Thoracic aorta (tissue), 2 donors: ENCODE measurements at places on chromosomes 11 and 22.

GRCh38 chr11:2565447-2566222 lies 120.8 kb downstream of the KCNQ1 start:
- DNase-seq = no peak

DNA sequence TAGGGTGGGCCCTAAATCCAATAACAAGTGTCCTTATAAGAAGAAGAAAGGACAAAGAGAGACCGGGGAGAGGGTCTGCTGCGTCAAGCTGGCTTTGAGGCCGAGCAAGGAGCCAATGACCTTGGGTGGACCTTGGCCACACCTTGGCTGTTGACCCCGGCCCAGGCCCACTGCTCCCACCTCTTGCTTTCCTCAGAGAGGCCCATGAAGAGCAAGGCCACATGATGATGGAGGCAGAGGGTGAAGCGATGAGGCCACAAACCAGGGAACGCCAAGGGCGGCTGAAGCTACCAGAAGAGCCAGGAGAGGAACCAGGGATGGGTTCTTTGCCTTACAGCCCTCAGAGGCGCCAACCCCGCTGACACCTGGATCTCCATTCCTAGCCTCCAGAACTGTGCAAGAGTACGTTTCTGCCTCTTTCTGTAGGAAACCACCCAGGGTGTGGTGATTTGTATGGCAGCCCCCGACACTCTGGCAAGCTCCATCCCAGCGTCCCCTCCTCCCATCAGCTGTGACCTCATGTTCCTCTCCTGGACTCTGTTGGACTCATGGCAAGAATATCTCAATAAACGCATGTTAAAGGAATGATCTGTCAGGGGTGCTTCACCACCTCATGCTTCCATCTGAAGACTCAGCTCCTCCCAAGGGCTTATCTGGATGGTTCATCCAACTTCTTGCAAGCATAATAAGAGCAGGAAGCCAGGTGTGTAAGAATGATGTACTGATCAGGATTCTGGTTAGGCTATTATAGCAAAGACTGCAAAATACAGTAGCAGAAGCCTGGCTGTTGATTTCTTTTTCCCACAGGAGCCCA lies 41.6 kb upstream of the LINC01488 start:
- DNase-seq = no peak

DNA sequence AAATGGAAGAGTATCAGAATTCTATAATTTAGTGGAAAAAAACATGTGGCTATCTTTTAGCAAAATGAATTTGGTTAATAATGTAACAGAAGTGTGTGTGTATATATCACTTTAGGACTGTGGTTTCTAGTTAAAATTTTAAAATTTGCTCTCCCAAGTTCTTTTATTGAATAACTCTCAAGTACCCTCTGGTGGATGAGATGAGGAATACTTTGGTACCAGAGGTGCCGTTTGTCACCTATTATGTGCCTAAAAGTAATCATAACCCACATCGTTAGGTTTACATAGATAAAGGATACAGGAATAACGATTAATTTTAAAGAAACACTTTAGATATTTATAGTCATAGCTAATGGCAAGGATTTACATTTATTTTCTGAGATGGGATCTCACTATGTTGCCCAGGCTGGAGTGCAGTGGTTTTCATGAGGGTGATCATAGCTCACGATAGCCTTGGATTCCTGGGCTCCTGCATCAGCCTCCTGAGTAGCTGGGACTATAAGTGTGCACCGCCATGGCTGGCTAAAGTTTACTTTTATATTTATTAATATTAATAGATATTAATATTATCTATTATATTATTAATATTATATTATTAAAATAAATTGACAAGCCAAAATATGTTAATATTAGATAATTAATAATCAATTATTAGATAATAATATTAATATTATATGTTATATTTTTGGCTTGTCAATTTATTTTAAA lies 66.7 kb upstream of the CAPRIN1 start:
- no peak for DNase-seq

- DNase-seq = no peak
Observed at GRCh38 chr11:35619855-35620640, 1.8 kb downstream of the FJX1 start.

GRCh38 chr11:120747850-120748814 lies 236.6 kb downstream of the GRIK4 start:
- DNase-seq = no peak

DNA sequence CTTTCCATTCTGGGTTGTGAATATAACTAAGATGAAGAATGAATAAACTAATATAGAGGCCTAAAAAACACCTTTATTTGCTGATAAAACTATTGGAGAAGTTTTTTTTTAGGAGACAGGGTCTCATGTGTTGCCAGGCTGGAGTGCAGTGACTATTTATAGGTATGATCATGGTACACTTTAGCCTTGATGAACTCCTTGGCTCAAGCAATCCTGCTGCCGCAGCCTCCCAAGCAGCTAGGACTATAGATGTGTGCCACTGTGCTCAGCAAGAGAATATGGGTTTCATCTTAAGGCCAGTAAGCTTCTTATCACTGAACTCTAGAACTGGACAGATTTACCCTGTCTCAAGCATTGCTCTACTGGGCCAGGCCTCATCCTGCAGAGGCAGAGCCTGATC lies 26.6 kb downstream of the CCDC90B start:
- DNase-seq = no peak

DNA sequence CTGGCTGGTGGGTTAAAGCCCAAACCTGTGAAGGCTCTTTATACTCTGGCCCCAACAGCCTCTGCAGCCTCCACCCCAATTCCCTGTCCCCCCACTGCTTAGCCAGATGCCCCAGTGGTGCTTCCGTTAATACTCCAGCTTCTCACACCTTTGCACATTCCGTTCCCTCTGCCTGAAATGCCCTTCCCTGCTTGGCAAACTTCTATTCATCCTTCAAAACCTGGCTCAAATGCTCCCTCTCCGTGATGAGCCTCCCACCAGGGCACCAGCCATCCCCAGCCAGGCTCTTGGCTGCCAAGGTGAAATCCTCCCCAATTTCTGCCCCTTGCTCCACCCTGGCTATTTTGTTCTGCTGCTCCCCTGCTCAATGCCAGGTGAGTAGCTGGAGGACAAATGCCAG lies 12.5 kb upstream of the FADS3 start:
- DNase-seq = no peak

DNA sequence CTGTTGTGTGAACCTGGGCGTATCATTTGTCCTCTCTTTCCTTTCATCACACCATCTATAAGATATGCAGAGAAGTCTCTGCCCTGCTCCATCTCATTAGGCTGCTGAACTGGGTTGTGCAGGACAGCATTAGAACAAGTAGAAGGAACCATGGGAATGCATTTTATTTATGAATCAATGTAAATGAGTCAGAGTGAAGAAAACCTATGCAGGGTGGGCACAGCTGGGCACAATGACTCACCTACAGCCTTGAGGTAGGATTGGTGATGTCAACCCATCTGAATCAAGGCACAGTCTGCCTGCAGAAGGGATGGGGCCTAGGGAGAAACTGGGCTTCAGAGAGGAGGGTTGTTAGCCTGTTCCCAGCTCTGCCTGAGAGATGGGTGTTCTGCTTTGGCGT lies 123.4 kb downstream of the CSNK2A3 start:
- no peak for DNase-seq

DNA sequence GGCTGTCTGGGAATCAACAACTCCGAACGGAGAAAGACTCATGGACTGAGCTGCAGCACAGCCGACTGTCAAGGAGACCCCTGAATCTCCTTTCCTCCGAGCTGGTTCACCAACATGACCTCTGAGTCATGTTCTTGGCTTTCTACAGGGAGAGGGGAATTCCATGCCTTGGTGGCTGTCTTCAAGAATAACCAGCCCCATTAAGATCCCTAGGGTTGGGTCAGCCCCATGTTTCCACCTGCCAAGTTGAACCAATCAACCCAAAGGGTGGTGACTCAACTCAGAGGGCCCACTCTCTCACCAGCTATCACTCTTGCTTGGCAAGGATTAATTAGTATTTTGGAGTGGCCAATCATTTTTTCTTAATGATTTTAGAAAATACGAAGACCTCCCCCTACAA lies 28.3 kb upstream of the IGSF22 start:
- DNase-seq = no peak

DNA sequence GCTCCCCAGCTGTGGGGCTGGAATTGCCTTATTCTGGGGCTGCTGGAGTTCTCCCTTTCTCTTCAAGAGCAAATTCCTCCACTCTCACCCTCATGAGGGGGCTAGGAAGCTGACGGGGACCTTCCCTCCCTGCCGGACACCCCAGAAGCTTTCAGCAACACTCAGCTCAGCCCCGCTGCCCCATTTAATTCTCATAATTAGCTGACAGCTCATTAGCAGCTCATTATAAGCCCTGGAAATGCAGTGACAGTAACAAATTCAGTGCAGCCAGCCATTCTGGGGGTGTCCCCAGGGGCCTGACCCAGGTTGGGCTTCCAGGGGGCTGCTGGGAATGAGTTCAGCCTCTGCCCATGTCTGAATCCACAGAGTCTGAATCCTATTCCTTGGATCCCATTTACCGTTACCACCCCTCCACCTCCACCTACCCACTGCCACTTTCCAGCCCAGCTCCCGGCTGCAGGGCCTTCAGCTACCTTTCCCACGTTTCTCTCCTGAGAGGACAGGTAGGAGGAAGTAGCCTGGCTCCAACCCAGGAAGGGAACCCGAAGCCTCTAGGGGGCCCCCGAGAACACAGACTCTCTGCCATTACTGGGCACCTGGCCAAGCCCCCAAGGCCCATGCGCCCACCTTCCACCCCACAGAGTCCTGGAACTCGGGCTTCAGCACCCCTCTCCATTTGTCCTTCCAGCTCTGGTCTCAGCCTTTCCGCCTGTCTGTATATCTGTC lies 101.7 kb upstream of the LMO1 start:
- DNase-seq = no peak

DNA sequence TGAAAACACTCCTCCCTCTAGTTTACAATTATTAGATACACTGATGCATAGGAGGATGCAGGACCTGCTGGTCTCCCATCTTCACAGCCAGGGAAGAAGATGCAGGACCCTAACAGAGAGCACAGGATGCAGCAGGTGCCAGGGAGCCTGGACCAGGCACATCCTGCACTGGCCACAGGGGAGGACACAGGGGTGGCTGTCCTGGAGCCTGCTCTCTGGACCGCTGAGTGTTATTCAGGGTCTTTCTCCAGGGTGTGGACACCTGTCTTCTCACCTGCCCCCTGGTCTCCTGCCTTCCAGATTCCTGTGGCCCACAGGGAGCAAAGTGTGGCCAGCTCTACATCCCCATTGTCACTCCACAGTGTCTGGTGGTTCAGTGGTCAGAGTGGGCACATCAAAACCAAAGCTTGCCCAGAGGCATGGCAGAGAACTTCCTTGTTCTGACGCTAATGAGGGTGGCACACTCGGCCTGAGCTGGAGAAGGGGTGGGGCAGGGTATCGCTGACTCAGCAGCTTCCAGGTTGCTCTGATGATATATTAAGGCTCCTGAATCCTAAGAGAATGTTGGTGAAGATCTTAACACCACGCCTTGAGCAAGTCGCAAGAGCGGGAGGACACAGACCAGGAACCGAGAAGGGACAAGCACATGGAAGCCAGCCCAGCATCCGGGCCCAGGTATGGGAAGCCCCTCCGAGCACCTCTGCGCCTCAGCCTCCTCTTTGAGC lies at the start of gene APOBEC3A:
TSS of gene APOBEC3A (plus strand) at position 564 of the 725 bp plus-strand sequence. CDS start at position 647, 83 bp downstream.
- DNase-seq = no peak

DNA sequence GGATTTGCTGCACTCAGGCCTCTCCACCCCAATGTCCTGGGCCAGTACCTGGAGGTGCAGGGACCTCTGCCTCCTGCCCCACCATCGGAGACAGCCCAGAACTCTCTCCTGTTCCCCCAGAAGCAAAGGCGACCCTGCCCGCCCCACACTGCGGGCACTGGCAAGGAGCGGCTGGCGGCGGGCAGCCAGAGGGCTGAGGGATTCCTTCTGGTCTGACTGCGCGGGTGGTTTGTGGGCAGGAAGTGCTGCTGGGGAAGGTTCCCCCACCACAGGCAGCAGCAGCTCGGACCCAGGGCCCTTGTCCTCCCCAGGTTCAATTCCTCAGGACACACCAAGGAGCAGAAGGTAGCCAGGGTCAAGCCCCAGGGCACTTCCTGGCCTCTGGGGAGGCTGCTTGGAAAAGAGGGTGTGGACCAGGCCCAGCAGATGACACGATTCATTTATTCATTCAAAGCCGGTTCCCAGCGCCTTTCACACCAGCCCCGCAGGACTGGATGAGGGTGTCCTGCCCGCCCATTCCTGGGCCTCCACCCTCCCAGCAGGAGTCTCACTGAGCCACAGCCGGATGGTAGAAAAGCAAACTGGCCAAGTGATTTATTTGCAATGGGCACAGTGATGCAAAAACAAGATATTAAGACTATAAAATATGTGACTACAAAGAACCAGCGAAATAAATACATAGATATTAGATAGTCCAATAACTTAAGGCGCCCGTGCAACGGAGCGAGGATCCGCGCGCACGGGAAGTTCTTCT lies 1.2 kb downstream of the PHLDA2 start:
- no peak for DNase-seq

GRCh38 chr11:119323532-119324033 lies 6.7 kb upstream of the MCAM start:
- DNase-seq = no peak

- no peak for DNase-seq
Observed at GRCh38 chr11:2881981-2882375, 3.6 kb downstream of the CDKN1C start.

GRCh38 chr11:119469506-119469905 lies 46.5 kb upstream of the THY1 start:
- no peak for DNase-seq

- DNase-seq = no peak
Observed at GRCh38 chr11:60422609-60423008, 6.8 kb upstream of the MS4A5 start.

GRCh38 chr11:23403210-23404185 lies 543.2 kb upstream of the CCDC179 start:
- DNase-seq = no peak
